Left ventricle myocardium inferior (tissue), 1 donor: ENCODE measurements at places on chromosomes 12 and 14. TPM values are rescaled to one million over a fixed set of nuclear protein-coding genes. Genes with fewer than 3 reads are reported as not detected.

DNA sequence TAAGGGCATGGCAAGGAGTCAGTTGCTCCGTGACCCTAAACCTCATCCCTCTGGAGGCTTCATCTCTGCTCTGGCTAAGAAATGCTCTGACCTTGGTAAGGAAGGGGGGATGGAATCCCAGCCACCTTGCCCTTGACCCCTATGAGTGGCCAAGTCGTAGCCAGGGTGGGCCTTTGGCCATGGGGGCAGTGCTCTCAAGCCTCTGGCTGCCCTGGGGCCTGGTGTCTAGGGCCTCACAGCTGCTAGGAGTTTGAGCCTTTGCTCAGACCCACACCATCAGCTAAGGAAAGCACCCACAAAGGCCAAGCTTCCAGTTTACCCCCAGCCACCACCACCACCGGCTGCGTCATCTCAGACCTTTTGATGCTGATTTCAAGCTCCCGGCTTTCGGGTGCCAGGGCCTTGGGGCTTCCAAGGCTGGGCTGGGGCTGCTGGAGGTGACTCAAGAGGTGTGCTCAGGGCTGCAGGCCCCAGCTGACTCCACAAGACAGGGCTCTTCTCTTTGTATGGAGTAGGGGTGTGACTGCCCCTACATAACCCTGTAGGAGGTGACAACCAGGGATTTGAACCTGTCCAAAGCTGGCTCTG, 3.7 kb downstream of the ASB2 start:
- H3K27ac ChIP-seq: peak overlapping the region; percentile 89
- H3K4me3 ChIP-seq: peak overlapping the region; percentile 67
- peaks cover 4% of the 10 kb centered on the region for H3K36me3 ChIP-seq
- H3K27me3 ChIP-seq: no peaks in the 10 kb centered on the region
- no peak for DNase-seq

GRCh38 chr12:52946797-52947547, 1.9 kb upstream of the KRT18 start:
- H3K36me3 ChIP-seq: no peaks in the 10 kb centered on the region
- no peak for DNase-seq
- H3K27me3 ChIP-seq: peaks cover 23% of the 10 kb centered on the region

GRCh38 chr12:132495629-132496357, 5.8 kb downstream of the FBRSL1 start:
- no peaks in the 10 kb centered on the region for H3K27me3 ChIP-seq
- H3K27ac ChIP-seq: no peak overlapping the region
- H3K4me3 ChIP-seq: peak overlapping the region; percentile 6

Gene AKAP5
- total RNA-seq: 0.19 TPM

Gene RNASE1
- 294 TPM for total RNA-seq
